G401 (cell line): ENCODE measurements at places on chromosomes 1 and 21. TPM values are rescaled to one million over a fixed set of nuclear protein-coding genes. Genes with fewer than 3 reads are reported as not detected.

The LCE1B gene
- total RNA-seq = not detected in 2 replicates

The TNFSF4 gene
- total RNA-seq = 0.51 and 0.80 TPM in 2 replicates

DNA sequence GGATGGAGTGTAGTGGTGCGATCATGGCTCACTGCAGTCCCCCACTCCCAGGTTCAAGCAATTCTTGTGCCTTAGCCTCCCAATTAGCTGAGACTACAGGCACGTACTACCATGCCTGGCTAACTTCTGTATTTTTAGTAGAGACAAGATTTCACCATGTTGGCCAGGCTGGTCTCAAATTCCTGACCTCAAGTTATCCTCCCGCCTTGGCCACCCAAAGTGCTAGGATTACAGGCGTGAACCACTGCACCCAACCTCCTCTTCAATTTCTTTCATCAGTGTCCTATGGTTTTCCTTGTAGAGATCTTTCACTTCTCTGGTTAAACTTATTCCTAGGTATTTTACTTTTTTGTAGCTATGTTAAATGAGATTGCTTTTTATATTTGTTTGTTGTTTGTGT is 10.7 kb upstream of the MAST2 start:
- no peak for DNase-seq

- no peak for DNase-seq
Observed at GRCh38 chr1:54764922-54765561, 719 bp upstream of the PARS2 start.

DNA sequence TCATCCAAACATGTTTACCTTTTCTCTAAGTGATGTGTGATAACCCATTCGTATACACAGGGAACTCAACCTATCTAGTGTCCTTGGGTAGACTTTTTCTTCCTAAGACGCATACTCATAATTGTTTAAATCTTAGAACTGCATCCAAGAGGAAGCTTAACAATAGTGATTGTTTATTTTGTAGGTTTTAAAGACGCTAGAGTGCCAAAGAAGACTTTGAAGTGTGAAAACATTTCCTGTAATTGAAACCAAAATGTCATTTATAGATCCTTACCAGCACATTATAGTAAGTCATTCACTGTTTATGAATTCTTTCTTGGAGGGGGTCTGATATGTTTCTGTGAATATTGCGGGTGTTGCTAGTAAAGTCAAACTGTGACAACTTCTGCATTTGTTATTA is 25.4 kb downstream of the PLA2G4A start:
- no peak for DNase-seq
